ENCODE measurements at places on chromosomes 3 and 15.

GRCh38 chr3:178078953-178079352 lies 457.3 kb upstream of the KCNMB2 start:
- DNase-seq = no peak

DNA sequence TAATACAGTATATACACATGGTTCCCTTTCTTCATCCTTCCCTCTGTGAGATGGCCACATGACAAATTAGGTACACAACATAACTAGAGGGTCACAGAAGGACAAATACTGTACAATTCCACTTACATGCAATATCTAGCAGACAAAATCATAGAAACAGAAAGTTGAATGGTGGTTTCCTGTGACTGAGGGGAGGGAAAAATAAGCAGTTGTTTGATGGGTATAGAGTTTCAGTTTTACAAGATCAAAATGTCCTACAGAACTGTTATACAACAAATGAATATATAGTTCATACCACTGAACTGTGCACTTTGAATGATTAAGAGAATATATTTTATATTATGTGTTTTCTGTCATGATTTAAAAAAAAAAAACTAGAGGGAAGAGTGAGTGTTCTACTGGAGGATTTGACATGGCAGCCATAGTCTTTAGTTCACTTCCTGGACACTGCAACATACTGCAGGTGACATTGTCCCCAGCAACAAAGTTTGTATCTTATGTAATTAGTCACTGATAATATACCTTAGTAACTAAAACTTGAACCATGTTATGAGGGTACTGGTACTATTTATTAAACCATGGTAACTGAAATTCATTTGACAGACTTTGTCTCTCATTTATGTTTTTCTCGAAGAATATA lies 37.2 kb downstream of the CCDC54 start:
- DNase-seq = no peak

DNA sequence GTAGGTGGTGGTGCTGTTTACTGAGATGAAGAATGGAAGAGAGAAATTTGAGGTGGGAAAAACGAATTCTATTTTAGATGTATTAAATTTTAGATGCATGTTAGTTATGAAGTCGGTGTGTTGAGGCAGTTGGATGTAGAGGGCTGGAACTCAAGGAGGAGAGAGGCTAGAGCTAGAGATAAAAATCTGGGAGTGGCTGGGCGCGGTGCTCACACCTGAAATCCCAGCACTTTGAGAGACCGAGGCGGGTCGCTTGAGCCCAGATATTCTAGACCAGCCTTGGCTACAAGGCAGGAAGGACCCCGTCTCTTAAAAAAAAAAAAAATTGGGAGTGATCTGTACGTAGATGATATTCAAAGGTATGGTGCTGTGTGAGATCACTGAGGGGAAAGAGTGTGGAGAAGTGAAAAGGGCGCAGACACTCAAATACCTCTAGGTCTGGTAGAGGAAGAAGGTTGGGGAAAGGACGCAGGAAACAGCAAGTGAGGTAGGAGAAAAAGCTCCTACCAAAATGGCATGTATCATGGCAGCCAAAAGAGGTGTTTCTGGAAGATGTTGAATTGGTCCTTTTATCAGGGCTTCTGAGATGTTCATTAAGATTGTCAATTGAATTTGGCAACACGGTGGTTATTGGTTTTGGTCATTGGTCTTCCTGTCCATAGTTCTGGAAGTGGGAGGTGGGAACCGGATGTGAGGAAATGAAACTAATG lies 1.8 kb downstream of the YEATS2 start:
- no peak for DNase-seq

DNA sequence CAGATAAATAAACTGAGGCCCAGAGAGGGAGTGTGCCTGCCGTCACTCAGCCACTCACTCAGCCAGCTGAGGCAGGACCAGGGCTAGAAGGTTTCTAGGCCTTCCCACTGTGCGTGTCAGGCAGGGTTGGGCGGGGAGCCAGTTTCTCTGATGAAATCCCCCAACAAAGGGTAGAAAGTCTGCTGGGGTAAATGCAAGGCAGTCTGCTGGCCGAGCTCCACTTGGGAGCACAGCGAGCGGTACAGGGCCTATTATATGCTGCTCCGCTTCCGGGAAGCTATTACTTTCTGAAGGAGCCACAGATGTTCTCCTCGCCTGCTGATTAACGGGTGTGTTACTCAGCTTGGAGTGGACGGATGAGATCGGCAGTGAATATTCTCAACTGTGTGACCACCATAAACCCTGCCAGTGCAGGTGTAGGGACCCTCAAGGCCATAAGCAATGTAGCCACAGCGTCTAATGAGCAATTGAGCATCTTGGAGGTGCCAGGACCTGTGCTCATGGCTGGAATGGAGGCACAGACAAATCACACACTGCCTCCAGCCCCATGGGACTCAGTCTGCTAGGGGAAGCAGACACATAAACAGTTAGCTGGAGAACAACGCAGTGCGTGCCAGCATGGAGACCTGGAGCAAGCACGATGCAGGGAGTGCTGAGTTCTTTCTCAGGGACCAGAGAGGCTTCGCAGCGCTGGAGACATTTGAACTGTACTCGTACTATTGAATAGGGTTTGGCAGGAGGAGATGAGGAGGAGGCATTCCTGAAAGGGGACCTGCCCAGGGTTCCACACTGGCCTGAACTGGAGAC lies 42.1 kb downstream of the CORO2B start:
- DNase-seq = no peak

DNA sequence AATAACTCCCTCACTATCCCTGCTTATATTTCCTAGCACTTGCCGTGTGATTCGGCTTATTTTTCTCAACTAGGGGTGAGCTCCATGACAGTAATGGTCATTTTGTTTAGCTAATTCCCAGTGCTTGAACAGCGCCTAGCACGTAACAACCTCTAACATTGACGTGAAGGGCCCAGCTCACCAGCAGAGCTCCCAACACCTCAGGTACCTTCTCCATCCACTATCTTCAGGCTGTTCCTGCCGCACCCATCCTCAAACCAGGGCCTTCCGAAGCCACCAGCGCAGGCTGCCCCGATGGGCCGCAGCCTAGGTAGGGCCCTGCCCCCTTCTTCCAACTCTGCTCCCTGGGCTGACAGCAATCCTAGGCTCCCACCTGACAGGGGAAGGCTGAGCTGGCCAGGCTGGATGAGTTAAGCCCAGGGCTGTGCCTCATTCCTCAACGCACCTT lies 751 bp upstream of the RPS17 start:
- DNase-seq = no peak

DNA sequence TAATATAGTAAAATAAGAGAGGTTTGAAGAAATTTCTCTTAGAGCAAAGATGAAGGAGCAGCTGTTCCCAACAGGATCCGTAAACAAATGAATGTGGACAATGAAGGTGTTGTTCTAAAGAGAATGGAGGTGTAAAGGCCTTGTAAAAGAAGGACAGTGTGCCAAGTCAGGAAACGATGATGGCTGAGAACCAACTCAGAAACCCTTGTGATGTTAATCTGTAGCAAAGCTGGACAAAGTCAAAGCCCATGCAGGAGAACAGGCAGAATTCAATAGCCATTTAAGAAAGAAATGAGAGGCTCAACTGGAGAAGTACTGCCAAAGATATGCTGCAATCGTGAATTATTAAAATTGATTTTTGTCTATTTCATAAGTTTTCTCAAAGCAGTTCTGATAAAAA lies 192.2 kb downstream of the MBNL1 start:
- no peak for DNase-seq

DNA sequence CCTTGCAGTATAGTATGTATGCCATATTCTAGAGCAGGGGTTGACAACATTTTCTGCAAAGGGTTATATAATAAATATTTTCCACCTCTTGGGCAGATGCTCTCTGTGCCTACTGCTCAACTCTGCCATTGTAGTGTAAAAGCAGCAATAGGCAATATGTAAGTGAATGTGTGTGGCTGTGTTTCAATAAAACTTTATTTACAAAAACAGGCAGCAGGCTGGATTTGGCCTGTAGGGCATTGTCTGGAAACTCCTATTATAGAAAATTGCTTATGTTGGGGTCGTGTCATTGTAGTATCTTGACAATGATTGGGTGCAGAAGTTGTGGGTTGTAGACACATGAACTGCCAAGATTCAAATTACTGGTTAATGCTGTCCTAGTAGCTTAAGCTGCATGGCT lies 153.6 kb upstream of the CNTN3 start:
- no peak for DNase-seq

GRCh38 chr15:69395991-69396390 lies 18.2 kb upstream of the KIF23 start:
- DNase-seq = no peak

GRCh38 chr3:26920646-26921478 lies 298.3 kb downstream of the LRRC3B start:
- no peak for DNase-seq

DNA sequence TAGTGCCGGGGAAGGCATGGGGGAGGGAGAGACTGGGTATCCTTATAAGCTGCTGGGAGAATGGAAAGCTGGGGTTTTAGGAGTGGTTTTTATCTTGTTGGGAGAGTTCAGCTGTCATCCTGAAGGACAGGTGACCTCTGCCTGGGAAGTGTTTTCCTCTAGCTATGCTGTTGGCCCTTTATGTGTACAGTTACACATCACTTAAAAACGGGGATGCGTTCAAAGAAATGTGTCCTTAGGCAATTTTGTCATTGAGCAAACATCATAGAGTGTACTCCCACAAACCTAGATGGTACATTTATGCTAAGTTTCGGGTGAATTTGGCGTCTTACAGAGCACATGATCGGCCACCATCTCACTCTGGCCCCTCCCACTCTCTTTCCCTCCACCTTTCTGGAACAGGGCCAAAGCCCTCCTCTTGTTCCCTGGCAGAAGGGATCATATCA lies 164.3 kb upstream of the NUDT16 start:
- no peak for DNase-seq

- DNase-seq = no peak
Observed at GRCh38 chr15:80823995-80824394, 44.8 kb downstream of the CEMIP start.

DNA sequence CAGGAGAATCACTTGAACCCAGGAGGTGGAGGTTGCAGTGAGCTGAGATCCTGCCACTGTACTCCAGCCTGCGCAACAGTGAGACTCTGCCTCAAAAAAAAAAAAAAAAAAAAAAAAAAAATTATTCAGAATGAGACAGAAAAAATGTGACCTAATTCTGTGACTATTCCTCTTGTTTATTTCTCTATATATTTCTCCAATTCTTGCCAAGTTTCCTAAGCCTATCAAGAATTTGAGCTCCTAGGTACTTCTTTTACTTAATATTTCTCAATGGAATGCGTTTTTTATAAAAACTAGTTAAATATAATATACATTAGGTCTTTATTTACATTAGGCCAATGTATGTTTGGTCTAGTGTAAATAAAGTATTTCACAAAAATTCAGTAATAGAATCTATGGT lies 86.8 kb downstream of the NAALADL2 start:
- no peak for DNase-seq

- DNase-seq = no peak
Observed at GRCh38 chr3:128495435-128495970, 2.5 kb upstream of the GATA2 start.

GRCh38 chr3:19931767-19932188 lies 2.2 kb downstream of the EFHB start:
- no peak for DNase-seq

- DNase-seq = no peak
Observed at GRCh38 chr15:46607077-46607476, 972.2 kb downstream of the SQOR start.

GRCh38 chr15:34064438-34064837 lies 25.4 kb upstream of the AVEN start:
- DNase-seq = no peak

DNA sequence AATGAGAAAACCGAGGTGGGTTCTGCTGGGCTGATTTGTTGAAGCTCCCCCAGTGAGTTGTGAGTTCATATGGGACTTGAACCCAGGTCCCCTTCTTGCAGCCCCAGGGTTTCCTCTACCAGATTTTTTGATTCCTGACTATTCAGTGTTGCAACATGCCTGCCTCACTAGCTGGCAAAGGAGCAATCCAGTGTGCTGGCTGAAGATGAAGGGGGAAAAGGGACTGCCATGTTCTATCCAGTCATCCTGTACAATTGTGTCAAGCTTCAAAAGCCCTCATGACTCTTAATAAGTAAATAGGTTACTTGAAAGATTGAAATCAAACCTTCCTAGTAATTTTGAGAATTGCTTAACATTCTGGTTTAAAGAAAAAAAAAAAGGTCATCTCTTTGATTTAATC lies 211.5 kb upstream of the TP63 start:
- no peak for DNase-seq

DNA sequence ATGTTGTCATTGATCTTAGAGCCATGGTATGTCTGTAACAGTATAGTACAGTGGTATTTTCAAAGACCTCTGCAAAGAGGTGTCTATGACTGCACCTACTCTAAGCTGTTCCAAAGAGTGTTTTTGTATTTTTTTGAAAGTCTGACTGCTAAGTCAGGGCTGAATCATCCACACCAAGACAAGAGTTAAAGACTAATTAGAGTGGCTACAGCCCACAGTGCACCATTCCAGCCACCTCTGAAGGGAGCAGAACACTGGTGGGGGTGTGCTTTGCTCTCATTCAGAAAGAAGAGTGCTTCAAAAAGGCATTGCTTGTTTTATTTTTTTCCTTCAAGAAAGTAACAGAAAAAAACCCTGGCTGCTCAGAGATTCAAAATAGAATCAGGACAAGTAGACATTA lies 301.4 kb downstream of the GABRG3 start:
- DNase-seq = no peak

- no peak for DNase-seq
Observed at GRCh38 chr3:152398495-152398894, 129.8 kb downstream of the MBNL1 start.

DNA sequence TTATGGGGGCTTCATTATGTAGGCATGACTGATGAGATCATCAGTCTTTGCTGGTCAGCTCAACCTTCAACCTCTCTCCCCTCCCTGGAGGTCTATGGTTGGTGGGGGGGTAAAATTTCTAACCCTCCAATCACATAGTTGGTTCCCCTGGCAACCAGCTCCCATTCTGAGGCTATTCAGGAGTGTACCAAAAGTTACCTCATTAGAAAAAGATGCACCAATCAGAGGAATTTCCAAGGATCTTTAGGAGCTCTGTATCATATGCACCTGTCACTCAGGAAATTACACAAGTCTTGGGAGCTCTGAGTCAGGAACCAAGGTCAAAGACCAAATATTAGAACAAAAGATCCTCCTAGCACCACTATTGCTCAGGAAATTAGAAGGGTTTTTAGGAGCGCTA lies 21.4 kb upstream of the LEO1 start:
- no peak for DNase-seq

DNA sequence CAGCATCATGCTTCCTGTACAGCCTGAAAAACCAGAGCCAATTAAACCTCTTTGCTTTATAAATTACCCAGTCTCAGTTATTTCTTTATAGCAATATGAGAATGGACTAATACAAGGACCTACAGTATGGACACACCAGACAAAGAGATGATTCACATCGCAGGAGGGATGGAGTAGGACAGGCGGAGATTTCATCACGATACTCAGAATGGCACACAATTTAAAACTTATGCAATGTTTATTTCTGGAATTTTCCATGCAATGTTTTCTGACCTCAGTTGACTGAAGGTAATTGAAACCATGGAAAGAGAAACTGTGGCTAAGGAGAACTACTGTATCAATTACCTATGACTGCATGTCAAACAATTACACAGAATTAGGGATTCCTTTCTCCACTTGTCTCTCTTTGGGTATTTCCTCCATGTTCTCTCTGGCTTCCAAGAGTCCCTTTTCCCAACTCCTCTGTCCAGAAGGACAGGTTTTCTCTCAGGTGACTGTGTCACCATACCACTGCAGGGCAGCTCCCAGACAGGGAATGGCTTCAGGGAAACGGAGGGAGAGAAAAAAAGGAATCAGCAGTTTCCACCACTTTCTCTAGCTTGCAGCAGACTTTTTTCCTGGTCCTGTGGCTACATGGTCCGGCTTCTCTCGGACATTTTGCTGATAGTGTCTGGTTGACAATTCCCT lies 3.0 kb upstream of the ANO10 start:
- DNase-seq = no peak

- no peak for DNase-seq
Observed at GRCh38 chr15:101805605-101806345, 2.5 kb downstream of the OR4F6 start.

Measured in CD4-positive, alpha-beta T cell treated with Interleukin-6 for 4 hours (primary cell).